ENCODE measurements at places on chromosomes 4 and X. TPM values are rescaled to one million over a fixed set of nuclear protein-coding genes. Genes with fewer than 3 reads are reported as not detected.
A peak's percentile ranks its signal among the peaks of the same experiment; 100 is the strongest.

DNA sequence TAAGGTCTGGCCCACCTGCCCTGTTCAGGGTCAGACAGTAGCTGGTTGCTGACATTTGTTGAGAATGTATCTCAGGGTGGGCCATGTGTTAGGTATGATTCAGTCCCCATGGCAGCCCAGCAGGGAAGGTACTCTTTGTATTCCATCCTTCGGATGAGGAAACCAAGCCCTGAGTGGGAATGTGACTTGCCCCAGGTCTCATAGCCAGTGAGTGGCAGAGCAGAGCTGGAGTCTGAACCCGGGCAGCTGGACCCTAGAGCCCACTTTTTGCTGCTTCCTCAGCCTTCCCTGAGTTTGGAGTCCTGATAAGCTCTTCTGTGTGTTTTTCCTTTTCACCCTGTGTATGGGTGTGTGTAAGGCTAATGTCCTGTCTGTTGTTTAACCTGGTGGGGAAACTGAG lies 21.6 kb upstream of the UBA1 start:
- no peak overlapping the region for H3K4me3 ChIP-seq
- DNase-seq, result no peak
- no peaks in the 10 kb centered on the region for H3K4me1 ChIP-seq
- H3K27me3 ChIP-seq, result no peaks in the 10 kb centered on the region
- H3K27ac ChIP-seq, result no peak overlapping the region
- H3K36me3 ChIP-seq, result no peaks in the 10 kb centered on the region

CYTL1 gene
- total RNA-seq, result 0.25 TPM

DNA sequence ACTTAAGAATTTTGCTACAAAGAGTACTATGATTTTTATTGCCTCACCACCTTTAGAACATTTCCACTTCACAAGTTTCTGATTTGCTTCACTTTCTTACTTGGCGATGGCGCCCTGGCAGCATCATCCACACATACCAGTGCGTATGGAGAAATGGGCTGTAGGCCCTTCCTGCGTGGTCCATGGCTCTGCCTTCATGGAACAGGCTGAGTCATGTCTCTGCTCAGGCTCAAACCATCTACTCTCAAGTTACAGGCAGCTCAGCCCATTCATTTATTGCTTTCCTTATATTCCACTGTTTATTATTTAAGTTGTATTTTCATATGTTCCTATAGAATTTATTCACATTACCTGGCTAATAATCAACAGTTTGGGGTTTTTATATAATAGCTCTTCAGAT lies 21.1 kb downstream of the CASP3 start:
- H3K4me3 ChIP-seq, result no peak overlapping the region
- H3K27ac ChIP-seq, result no peak overlapping the region
- H3K4me1 ChIP-seq, result no peaks in the 10 kb centered on the region
- H3K36me3 ChIP-seq, result peaks cover 42% of the 10 kb centered on the region
- no peaks in the 10 kb centered on the region for H3K27me3 ChIP-seq
- DNase-seq, result no peak

DNA sequence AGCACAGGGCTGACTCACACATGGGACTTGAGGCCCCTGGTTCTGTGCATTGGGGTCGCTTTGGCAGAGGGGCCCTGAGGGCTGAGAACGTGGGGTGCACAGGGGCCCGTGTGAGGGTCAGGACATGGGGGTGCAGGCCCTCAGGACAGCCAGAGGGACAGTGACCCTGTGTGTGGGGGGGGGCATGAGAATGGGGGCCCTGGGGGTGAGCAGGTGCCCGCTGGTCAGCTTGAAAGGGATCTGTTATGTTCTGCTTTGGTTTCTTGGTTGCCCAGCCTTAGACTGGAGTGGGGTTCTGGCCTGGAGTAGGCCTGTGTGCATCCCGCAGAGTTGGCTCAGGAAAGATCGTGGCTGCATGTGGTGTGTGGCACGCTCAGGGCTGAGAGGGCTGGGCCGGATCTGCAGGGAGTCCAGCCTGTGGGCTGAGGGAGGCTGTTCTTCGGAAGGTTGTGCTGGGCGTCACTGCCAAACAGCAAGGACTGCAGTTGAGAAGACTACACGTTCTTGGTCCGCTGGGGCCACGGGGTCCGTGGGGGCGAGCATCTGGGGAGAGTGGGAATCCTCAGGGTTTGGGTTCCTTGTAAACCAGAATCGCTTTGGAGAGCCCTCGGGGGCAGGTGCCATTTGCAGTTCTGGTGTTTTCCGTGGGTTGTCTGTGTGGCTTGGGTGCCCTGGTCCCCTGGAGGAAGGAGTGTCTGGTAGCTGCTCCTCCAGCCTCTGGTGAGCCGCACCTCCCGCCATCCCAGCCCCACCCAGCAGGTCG lies 15.2 kb upstream of the UVSSA start:
- no peak for DNase-seq
- H3K27me3 ChIP-seq, result no peaks in the 10 kb centered on the region
- H3K4me1 ChIP-seq, result no peaks in the 10 kb centered on the region

GRCh38 chrX:15916704-15917084 lies 62.1 kb upstream of the AP1S2 start:
- peak overlapping the region; percentile 4 for H3K27ac ChIP-seq
- H3K27me3 ChIP-seq, result no peaks in the 10 kb centered on the region
- no peaks in the 10 kb centered on the region for H3K4me1 ChIP-seq
- no peak overlapping the region for H3K4me3 ChIP-seq
- no peak for DNase-seq
- H3K36me3 ChIP-seq, result no peaks in the 10 kb centered on the region

- H3K27me3 ChIP-seq, result no peaks in the 10 kb centered on the region
- DNase-seq, result no peak
- no peak overlapping the region for H3K27ac ChIP-seq
- H3K4me1 ChIP-seq, result peaks cover 24% of the 10 kb centered on the region
Measured at GRCh38 chr4:24780936-24781495, 14.4 kb upstream of the SOD3 start.

AKAP4 gene
- total RNA-seq, result not detected
